Vagina (tissue), 2 donors: ENCODE measurements at places on chromosomes 4 and X.

GRCh38 chrX:41178201-41178600 lies 93.0 kb downstream of the USP9X start:
- H3K27ac ChIP-seq, result no peak overlapping the region
- H3K27me3 ChIP-seq, result no peaks in the 10 kb centered on the region
- H3K4me3 ChIP-seq, result no peak overlapping the region
- H3K4me1 ChIP-seq, result no peaks in the 10 kb centered on the region

DNA sequence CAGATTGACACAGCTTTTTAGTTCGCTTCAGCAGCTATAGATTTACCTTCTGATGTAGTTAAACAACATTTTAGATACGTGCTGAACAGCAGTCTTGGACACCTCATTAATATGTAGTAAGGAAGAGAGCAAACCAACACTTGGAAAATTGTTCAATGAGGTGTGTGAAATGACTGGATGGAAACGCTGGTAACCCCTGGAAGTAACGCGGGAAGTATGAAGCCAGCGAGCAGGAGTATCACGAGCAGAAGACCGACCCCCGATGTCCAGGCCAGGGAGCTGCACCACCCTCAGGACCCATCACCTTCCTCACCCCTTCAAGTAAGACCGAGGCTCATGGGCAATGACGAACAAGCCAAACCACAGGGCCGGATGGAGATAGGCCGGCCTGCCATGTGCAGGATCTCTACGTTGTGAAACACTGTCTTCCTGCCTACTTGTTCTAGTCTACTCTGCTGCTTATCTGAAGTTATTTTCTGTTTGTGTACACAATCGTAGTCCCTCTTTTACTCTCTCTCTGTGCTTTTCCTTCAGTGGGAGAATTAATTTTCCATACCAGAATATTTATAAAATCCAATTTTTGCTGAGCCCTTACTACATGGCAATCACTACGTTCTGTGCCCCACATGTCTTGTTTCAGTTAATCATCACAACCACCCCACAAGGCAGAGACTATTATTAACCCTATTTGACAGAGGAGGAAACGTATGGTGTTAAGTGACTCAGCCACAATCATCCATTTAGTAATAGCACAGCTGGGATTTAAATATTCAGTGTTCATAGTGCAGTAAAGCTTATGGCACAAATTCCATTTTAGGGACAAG lies 221.7 kb downstream of the APBB2 start:
- no peak overlapping the region for H3K4me3 ChIP-seq
- H3K4me1 ChIP-seq, result peaks cover 7% of the 10 kb centered on the region
- H3K36me3 ChIP-seq, result no peaks in the 10 kb centered on the region
- DNase-seq, result no peak

- H3K4me1 ChIP-seq, result no peaks in the 10 kb centered on the region
- no peaks in the 10 kb centered on the region for H3K36me3 ChIP-seq
- H3K27ac ChIP-seq, result no peak overlapping the region
- H3K4me3 ChIP-seq, result no peak overlapping the region
- no peak for DNase-seq
- no peaks in the 10 kb centered on the region for H3K27me3 ChIP-seq
Measured at GRCh38 chr4:81790477-81790876, 318.8 kb upstream of the RASGEF1B start.

- H3K36me3 ChIP-seq, result no peaks in the 10 kb centered on the region
- no peaks in the 10 kb centered on the region for H3K27me3 ChIP-seq
- no peak overlapping the region for H3K27ac ChIP-seq
Measured at GRCh38 chr4:115944146-115944905, 830.9 kb upstream of the NDST4 start.

DNA sequence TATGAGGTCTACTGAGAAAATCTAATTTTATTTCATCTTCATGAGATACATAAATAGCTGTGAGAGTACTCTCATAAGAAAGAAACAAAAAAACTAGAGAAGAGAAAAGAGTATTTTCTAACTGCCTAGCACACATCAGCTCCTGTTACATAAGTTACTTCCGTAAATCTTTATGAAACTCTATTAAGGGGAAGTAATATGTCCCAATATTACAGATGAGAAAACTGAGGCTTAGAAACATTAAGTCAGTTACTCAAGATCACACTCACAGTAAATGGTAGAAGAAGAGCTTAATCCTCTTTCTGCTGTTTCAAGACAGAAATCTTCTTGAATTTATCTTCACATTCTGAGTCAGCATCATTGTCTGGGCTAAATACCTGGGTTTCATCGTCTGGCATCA lies 164.1 kb downstream of the DTHD1 start:
- DNase-seq, result no peak
- no peaks in the 10 kb centered on the region for H3K36me3 ChIP-seq
- H3K27ac ChIP-seq, result no peak overlapping the region
- no peaks in the 10 kb centered on the region for H3K4me1 ChIP-seq
- H3K4me3 ChIP-seq, result no peak overlapping the region
- no peaks in the 10 kb centered on the region for H3K27me3 ChIP-seq

- H3K4me1 ChIP-seq, result no peaks in the 10 kb centered on the region
- DNase-seq, result no peak
- H3K4me3 ChIP-seq, result no peak overlapping the region
- no peaks in the 10 kb centered on the region for H3K27me3 ChIP-seq
- no peaks in the 10 kb centered on the region for H3K36me3 ChIP-seq
Measured at GRCh38 chr4:31427691-31428090, 707.5 kb downstream of the PCDH7 start.

DNA sequence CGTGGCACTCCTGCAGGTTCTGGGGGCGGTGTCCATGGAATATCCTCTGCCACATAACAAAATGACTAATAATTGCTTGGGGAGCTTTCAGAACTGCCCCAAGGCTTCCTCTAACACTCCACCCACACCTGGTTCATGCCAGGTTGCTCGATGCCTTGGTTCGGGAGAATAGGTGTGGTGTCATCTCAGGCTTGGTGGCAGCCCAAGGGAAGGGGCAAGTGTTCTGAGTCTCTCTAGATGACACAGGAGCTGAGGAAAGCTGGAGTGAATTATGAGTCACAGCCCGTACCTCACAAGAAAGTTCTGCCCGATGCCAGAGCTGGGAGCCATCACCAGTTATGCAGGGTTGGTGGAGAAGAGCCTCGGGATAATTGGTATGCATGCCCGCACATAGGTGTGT lies 14.7 kb downstream of the FTSJ1 start:
- DNase-seq, result no peak
- no peaks in the 10 kb centered on the region for H3K27me3 ChIP-seq
- no peak overlapping the region for H3K4me3 ChIP-seq
